ENCODE measurements at places on chromosomes 16 and 17.

- DNase-seq = no peak
Observed at GRCh38 chr16:14070555-14070876, 603 bp upstream of the MRTFB start.

DNA sequence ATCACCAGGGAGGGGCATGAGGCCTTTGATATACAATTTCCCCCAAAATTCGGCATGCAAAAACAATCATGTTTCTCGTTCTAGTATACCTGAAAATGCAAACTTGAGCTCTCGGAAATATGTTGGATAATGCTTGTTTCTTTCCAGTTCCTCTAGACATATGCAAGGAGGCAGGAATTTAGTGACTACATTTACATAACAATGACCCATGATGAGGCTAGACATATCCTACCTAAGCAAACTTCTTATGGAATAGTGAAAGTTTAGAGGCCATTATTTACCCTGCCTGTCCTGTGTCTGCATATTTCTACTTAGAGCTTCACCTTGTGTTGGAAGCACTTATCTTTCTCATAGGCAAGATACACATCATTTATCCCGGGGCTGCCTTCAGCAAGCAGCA, 514.6 kb downstream of the KCNJ2 start:
- DNase-seq = no peak

GRCh38 chr16:69219279-69219678, 32.3 kb downstream of the SNTB2 start:
- DNase-seq = no peak

GRCh38 chr16:27378871-27379481, 23.0 kb upstream of the IL21R start:
- DNase-seq = no peak

- DNase-seq = peak; percentile 63
Observed at GRCh38 chr17:3667366-3668278, 756 bp downstream of the TAX1BP3 start.
